ENCODE measurements at places on chromosomes 2 and 18. TPM values are rescaled to one million over a fixed set of nuclear protein-coding genes. Genes with fewer than 3 reads are reported as not detected.

Gene RGPD5
- polyA plus RNA-seq = 10.6 TPM

Gene DUSP2
- 2.7 TPM for polyA plus RNA-seq

GRCh38 chr2:70080610-70081200 is 6.6 kb upstream of the PCBP1 start:
- DNase-seq = no peak

- no peak for DNase-seq
Measured at GRCh38 chr2:102001767-102002142, 10.0 kb downstream of the IL1R2 start.
